ENCODE measurements at places on chromosomes 5 and 9.

DNA sequence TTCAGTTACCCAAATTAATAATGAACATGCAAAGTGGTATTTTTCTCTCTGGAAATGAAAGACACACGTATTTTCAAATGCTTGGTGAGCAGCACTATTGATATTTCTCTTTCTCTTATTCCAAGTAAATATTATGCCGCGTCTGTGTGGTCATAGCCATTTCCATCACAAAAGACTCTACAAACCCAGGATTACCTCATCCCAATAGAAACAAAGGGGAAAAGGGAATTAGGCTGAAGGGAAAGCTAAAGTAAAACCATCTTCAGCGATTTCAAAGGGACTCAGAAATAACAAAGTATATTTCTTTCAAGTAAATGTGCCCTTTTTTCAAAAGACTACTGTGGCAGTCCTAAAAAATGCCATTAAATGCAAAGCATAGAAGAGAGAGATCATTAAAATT is 62.0 kb upstream of the FST start:
- no peak for DNase-seq

GRCh38 chr5:122447072-122447471 is 135.0 kb downstream of the SNCAIP start:
- no peak for DNase-seq

- no peak for DNase-seq
These were observed 119.8 kb upstream of the CDH9 start for GRCh38 chr5:27158171-27158570.

GRCh38 chr5:150497274-150497988 is 10.5 kb upstream of the NDST1 start:
- no peak for DNase-seq

DNA sequence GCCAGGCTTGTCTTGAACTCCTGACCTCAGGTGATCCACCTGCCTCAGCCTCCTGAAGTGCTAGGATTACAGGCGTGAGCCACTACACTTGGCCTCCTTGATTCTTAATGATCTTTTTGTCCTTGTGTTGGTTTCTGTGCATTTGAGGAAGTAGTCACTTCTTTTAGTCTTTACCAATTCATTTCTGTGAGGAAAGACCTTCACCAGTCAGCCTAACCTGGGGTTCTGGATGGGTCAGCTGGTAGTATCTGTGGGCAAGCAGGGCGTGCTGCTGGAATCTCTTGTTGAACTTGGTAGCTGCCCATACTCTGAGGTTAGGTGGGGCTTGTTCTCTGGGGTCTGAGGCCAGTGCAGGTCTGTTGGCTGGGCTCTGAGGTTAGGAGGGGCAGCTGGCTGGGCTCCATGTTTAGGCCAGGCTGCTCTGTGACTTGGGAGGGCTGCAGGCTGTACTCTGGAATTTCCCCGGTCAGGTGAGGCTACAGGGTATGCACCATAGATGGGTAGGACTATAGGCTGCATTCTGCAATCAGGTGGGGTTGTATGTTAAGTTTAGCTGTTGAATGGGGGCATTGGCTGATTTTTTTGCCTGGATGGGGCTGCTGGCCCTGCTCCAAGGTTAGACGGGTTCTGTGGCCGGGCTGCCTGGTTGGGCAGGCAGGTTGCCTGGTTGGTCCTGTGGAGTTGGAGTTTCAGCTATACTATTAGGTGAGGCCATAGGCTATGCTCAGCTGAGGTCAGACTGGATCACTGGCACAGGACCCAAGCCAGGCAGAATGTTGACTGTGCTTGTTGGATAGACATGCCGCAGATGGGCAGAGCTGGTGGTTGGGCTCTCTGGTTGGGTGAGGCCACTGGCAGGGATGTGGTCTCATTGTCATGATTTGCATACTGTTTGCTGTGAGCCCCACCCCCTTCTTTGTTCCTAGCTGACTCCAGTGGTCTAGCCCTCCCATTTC is 19.2 kb downstream of the UBAP1 start:
- DNase-seq, result peak; percentile 55

GRCh38 chr5:107455111-107455544 is 215.6 kb downstream of the EFNA5 start:
- DNase-seq, result no peak

- no peak for DNase-seq
These were observed 182.1 kb downstream of the DMRT2 start for GRCh38 chr9:1231998-1232919.

- no peak for DNase-seq
These were observed 18.5 kb upstream of the RCL1 start for GRCh38 chr9:4774209-4774608.

- DNase-seq, result no peak
These were observed 2171.9 kb upstream of the WWC1 start for GRCh38 chr5:166119506-166119905.

- no peak for DNase-seq
These were observed 1850.9 kb upstream of the NUDT12 start for GRCh38 chr5:105413406-105413990.

GRCh38 chr9:70987986-70988385 is 133.4 kb downstream of the TRPM3 start:
- no peak for DNase-seq

DNA sequence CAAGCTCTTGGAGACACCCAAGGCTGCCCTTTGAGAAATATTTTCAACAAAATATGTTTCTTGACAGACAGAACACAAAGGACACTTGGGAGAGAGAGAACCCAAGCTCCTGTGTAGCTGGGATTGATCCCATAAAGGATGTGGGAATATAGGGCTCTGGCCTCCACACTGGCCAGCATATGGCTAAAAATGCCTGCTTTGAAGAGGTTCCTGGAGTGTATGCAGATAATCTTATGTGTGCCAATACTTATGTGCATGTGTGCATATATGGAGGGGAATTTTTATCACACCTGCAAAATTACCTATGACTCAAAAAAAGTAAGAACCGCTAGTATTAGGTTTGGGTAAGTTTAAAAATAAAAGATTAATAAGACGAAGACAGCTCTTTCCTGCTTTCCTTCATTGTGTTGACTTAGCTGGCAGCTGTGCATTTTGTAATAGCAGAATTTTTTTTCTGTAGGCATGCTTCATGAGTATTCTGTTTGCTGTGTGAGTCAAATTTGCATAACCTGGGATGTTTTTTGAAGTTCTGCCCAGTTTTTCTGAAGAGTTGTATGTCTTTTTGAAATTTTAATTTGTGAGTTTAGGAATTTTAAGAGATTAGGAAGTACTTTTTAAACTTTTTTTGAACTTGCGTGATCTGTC is 42.6 kb downstream of the HACD4 start:
- no peak for DNase-seq

DNA sequence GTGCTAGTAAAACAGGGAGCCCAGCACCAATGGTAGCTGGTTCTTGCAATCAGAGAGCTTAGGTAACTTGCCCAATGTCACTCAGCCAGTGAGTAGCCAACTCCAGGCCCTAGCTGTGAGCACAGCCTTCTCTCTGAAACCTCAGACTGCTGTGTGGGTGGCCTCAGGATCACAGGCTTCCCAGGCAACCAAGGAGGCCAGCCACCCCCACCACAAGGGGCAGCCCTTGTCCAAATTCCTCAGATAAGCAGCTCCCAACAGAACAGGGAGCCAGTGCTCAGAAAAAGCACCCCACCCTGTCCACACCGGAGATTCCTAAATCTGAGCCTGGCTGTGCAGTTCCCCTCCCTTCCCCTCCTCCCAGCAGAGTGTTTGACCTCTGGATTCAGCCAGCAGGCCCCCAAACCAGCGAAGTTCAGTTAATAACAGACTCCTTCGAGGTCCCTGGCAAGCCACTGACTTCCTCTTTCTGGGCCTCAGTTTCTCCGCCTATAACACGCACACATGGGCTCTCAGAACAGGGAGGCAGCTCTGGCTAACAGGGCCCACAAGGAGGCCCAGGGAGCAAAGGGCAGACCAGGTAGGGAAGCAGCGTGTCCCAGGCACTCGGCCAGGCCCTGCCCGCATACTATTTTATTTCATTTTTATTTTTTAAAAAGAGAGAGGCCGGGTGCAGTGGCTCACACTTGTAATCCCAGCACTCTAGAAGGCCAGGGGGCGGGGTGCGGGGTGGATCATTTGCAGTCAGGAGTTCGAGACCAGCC is 2.7 kb downstream of the EEIG1 start:
- no peak for DNase-seq

GRCh38 chr5:38167562-38167996 is 90.8 kb upstream of the EGFLAM start:
- DNase-seq, result no peak

GRCh38 chr9:3541206-3541605 is 15.4 kb upstream of the RFX3 start:
- no peak for DNase-seq

- DNase-seq, result no peak
These were observed 33.5 kb downstream of the TLX3 start for GRCh38 chr5:171342362-171343111.

DNA sequence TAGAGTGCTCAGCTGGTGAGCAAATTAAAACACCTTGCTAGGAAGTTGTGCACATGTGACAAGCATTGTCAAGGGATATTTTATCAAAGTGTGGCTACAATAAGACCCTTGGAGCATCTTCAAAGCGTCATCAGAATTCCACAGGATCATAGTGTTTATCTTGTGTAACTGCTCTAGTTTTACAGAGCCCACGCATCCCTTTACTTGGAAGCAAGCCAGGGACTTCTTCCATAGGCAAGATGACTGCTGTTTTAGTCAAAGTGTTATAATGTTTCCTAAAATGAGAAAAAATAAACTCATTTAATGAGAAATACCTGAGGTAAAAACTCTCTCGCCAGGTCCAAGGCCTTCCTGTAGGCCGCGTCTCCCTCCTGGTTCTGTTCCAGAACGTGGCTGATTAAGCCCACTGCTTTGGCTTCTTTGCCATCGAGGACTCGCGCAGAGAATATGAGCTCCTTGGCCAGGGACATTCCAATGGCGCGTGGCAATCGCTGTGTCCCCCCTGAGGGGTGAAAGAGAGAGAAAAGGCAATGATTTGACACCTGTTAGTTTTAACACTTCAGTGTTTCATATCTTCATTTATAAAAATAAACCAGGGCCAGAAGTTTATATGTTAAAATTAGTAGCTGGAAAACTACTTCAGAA is 141.1 kb downstream of the AUH start:
- DNase-seq, result no peak

DNA sequence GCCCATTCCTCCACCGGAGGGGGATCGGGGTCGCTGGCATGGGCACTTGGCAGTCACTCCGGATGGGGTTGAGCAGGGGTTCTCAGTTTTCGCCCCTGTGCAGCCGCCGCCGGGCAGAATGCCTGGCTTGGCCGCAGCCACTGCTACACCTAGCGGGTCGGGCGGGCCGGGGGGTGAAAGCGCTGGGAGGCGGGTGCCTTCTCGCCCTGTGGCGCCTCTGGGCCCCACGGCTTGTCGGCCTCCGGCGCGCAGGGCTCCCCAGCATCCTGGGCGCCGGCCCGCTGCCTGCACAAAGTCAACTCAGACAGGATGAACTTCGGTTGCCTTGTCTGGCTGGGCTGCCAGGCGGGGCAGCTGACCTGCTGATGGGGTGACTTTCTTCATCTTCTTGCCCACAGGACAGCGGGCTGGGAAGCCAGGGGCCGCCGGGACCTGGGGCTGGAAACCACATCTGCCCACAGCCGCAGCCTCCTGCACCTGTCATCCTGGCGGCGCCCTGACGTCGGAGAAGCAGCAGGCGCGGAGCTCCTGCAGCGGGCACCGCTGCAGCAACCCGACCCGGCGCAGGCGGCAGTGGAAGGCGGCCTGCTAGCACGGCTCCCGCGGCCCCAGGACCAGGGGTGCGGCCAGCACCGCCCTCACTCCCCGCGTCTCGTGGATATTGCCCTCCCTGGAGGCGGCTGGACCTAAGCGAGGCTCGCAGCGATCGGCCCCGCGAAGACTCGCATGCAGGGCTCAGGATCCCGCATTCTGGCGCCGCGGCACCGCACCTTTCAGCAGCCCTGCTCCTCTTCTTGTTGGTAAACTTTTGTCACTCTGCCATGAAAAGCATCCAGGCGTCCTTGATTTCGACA is 1.3 kb upstream of the ANKRD18A start:
- DNase-seq, result no peak

DNA sequence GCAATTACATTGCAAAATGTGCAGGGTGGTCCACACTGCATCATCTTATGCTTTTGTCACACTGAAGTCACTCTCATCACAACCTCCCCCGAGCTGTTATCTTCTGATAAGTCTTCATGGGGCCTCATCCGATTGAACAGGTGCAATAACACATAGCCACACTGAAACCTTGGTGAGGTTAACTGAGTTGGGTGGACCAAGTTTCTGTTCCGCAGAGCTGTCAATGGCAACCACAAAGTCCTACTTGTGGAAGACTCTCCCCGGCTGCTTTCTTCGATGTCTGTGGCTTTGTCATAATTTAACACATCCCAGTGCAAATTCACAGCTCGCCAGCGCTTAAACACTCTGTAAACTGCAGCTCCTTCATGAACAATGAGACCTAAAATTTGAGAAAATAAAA is 112.2 kb downstream of the MARCHF11 start:
- DNase-seq, result no peak

DNA sequence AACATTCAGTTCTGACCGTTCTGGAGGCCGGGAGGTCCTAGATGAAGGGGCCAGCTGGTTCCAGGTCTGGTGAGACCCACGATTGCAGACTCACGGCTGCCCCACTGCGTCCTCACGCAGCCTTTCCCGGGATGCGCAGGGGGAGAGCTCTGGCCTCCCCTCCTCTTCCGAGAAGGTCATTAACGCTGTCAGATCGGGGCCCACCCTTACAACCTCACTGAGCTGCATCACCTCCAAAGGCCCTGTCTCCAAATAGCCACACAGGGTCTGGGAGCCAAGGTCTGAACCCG is 66.6 kb upstream of the PPP1R26 start:
- DNase-seq, result no peak

DNA sequence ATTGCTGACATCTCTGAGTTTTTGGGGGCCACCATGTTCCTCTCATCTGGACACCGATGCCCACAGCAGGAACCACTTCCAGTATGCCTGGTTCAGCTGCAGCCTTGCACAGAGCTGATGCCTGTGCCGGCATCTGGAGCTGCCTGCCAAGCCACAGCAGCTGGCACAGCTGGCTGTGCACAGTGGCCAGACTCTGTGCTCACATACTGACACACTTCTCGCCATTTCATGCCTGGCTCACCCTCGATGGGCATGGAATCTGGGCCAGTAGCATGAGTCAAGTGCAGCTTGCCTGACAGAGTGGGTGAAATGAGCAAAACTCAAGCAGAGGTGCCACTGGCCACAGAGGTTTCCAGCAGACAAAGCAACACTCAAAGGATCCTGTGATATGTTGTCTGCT is 863.4 kb downstream of the DNAH5 start:
- DNase-seq, result no peak

DNA sequence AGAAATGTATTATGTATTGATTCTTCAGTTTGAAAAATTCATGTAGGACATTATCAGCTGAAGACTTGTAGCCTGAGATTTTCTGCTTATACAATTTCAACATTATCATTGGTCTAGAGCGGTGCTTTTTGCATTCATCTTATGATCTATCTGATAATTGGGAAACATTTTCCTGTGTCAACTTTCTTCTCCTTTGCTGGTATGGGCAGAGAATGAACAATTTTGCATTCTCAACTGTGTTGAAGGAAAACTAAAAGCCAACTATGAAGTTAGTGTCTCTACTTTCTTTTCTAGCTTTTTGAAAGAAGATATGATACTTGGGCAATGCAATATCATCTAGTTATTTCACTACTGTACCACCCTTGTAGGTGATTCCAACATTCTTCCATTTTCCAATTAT is 10.3 kb downstream of the ZFR start:
- DNase-seq, result no peak

Measured in iPS DF 6.9 (cell line).